NCI-H1048 (cell line): ENCODE measurements at places on chromosomes 4 and X.

DNA sequence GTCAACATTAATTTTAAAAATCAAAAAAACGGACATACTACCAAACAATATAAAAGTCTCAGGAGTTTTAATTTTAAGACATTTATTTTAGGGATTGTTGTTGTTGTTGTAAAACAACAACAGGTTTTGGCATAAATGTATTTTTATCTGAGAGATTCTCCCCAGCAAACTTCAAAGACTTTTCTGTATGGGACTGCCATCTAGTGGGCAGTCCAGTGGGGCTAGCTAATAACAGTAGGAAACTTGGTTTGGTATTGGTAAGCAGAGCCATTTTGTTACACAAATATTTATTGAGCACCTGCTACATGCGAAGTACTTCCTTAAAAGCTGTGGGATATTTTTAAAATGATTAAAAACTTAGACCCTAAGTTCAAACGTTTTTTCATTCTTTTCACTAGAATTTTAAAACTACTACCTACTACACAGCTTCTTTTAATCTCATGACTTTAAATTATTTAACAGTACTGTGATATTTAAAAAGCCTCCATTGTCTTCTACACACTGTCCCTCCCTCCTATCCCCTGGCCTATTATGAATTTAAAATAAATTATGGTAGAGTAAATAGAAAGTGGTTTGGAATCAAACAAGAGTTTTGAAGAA is 1028.4 kb upstream of the INTU start:
- DNase-seq: no peak

- no peak for DNase-seq
These were observed 3.8 kb upstream of the ZIC3 start for GRCh38 chrX:137562096-137562495.

DNA sequence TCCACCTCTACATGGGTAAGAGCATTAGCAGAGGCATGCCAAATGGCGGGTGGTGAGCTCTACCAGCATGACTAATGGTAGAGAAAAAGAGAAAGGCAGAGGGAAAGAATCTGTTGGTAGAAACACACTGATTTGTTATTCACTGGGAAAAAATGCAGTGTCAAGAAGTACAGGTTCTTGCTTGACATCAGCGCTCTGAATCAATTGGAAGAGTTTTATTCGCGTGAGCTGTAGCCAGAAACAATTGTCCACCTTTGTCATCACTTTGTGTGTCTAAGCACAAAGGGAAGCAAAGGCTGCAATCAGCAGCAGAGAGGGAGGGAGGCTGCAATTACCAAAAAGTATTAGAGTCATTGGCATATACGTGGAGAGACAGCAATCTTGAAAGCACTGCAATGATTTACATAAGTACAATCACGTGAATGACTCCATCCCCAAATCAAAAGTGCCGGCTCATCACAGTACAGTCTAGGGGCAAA is 67.7 kb upstream of the HS3ST1 start:
- no peak for DNase-seq

GRCh38 chr4:16729336-16729735 is 169.1 kb downstream of the LDB2 start:
- DNase-seq: no peak

- DNase-seq: no peak
These were observed 11.4 kb upstream of the SUPT20HL2 start for GRCh38 chrX:24325231-24325630.

- DNase-seq: no peak
These were observed at the start of gene UNC5C for GRCh38 chr4:95548738-95549245. Gene UNC5C, minus strand, starts transcription at chr4:95548973.

DNA sequence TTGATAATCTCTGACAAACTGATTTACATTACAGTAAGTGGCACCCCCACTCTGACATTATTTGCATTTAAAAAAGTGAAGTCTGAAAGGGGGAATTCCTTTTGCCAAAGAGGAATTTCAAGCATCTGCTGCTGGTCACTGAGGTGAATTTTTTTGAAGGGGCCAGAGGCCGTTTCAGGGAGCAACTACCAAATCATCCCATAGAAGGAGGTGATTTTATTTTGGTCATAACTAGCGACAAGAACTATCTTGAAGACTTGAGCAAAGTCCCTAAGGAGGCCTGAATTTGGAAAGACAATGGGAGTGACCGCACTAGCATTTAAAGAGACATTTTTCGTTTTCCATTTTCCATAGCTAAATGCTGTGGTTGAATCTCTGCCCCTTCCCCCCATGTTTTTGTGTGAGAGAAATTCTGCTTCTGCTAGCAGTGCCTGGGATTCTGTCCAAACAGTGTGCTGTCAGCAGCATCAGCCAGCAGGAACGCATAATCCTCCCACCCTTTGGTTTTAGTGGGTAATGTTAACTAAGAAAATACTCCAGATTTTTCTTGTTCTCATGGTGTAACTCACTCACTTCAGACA is 110.1 kb upstream of the MED14 start:
- DNase-seq: no peak
